IMR-90 (cell line): ENCODE measurements at places on chromosomes 1 and 21. TPM values are rescaled to one million over a fixed set of nuclear protein-coding genes. Genes with fewer than 3 reads are reported as not detected.

GRCh38 chr1:111190931-111191451, 9.5 kb downstream of the DENND2D start:
- DNase-seq = peak; percentile 61

The KCNA2 gene
- under 0.01 TPM in 1 of 2 replicates, not detected in the other for total RNA-seq

DNA sequence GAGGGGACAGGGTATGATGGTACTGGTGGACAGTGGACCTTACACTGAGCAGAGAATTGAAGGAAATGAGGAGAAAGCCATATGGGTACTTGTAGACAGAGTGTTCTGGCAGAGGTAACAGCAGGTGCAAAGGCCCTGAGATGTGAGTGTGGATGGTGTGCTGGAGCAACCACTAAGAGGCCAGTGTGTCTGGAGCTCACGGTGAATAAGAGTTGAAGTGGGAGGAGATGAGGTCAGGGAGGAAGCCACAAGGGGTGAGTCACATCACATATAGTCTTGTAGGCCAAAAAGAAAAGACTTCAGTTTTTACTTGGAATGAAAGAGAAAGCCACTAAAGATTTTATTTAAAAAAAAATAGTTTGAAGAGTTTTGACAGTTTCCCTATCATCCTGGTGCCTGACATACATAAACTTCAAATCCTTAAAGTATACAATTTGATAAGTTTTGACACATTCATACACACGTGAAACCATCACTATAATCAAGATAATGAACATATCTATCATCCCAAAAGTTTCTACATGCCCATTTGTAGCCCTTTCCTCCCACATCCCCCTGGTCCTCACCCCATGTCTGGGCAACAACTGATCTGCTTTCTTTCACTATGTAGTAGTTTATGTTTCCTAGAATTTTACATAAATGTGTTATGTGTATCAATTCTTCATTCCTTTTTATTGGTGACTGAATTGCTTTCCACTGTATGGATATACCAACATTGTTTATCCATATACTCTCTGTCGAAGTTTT, 148.4 kb downstream of the GPATCH2 start:
- peak; percentile 93 for DNase-seq

GRCh38 chr21:44991538-44992483, 52.0 kb downstream of the SLX9 start:
- peak; percentile 87 for DNase-seq

The CSRP1 gene
- 1,498 and 1,861 TPM in 2 replicates for total RNA-seq

DNA sequence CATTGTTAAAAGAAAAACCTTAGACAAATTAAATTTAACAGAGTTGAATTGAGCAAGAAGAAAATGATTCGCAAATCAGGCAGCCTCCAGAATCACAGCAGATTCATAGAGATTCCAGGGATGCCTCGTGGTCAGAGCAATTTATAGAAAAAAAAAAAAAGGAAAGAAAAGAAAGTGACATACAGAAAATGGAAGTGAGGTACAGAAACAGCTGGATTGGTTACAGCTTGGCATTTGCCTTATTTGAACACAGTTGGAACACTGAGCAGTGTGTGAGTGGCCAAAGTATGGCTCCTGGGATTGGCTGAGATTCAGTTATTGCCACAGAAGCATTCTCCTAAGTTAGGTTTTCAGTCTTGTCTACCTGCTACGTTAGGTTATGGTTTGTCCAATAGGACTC, 9.1 kb upstream of the C21orf91 start:
- DNase-seq = peak; percentile 75

GRCh38 chr1:230930986-230931385, 47.7 kb downstream of the TTC13 start:
- DNase-seq = no peak

DNA sequence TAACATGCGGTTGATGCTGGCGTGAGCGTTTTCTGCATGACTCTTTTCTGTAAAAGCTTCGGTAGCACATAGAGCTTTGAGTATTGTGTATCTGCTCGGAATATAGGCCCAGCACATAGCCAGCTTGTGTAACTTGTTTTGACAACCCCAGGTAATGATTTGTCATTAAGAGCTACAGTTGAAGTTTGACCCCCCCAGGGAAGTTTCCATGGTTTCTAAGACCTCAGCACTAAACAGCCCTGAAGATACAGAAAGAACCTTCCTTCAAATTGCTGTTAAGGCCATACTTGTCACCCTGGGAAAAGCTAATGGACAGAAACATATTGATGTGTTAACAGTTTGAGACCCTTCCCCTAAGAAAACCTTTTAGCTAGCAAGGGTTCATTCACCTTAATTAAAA, 380.7 kb downstream of the PRDM2 start:
- DNase-seq = no peak

DNA sequence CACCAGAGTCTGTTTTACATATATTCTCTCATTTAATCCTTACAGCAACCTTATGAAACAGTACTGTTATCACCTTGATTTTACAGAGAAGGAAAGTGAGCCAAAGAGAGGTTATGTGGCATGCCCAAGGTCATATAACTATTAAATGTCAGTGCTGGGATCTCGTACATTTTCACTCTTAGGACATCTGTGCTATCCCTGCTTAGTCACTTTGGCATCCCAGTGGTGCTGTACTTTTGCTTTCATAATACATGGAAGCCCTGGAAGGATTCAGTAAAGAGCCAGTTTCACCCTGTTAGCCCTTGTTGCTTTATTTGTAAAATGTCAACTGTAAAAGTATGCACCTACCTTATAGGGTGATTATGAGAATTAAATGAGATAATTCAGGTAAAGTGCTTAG, 104.4 kb downstream of the NFIA start:
- DNase-seq = no peak

DNA sequence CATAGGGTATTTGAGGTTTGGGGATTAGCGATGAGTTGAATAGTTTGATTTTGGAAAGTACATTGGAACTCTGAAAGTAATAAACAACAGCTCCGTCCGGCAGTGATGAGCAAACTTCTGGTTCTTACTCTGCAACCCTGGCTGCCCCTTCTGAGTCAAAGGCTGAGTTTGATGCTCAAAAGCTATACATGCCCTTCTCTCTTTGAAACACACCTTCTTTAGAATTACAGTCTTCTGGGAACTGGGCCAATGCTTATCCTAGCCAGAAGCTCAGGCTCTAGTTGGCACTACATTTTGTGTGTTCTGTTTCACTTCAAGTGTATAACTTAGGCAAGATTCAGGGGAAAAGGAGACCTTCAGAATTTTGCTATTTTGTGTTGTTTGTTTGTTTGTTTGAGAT, 9.3 kb downstream of the AHCYL1 start:
- DNase-seq = peak; percentile 39

The CATSPERE gene
- total RNA-seq = 0.18 and 0.28 TPM in 2 replicates

The BSND gene
- not detected in 2 replicates for total RNA-seq

The ELAPOR1 gene
- 0.28 and 0.54 TPM in 2 replicates for total RNA-seq

GRCh38 chr1:95974586-95974985, 740.6 kb downstream of the RWDD3 start:
- peak; percentile 3 for DNase-seq

DNA sequence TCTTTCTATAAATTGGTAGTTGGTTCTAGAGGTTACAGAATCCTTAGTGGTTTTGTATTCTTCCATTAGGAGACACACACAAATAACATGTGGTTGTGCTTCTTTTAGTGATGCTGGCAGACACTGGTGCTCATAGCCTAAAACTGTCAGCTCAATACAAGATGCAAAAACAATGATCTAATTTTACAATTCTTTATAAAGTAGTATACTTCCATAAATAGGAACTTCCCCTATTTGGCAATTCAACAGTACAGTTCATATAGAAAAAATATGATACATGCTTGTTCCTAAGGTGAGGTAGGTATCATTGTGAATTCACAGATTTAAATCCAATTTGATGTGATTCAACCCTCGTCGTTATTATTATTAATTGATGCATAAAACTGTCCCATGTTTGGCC, 20.8 kb upstream of the CCDC17 start:
- DNase-seq = no peak
